ENCODE measurements at places on chromosomes 3 and 15.

- peak; percentile 49 for DNase-seq
Measured at GRCh38 chr3:31762888-31763351, 218.1 kb downstream of the OSBPL10 start.

DNA sequence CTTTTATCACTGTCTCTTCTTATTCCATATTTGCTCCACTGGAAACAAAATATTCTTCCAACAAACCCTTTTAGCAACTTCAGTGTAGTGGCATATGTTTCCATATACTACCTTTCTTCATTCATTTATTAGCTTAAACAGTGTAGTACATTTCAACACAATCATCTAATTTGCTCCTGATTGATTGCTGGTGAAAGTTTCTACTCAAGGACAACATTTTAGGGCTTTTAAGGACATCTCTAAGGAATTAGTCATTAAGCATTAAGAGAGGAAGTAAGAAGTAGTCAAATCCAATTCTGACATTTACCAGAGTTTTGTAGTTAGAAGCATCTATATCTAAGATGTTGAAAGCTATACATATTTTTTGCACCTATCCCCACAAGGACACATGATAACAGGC, 55.8 kb downstream of the RSRC1 start:
- no peak for DNase-seq

DNA sequence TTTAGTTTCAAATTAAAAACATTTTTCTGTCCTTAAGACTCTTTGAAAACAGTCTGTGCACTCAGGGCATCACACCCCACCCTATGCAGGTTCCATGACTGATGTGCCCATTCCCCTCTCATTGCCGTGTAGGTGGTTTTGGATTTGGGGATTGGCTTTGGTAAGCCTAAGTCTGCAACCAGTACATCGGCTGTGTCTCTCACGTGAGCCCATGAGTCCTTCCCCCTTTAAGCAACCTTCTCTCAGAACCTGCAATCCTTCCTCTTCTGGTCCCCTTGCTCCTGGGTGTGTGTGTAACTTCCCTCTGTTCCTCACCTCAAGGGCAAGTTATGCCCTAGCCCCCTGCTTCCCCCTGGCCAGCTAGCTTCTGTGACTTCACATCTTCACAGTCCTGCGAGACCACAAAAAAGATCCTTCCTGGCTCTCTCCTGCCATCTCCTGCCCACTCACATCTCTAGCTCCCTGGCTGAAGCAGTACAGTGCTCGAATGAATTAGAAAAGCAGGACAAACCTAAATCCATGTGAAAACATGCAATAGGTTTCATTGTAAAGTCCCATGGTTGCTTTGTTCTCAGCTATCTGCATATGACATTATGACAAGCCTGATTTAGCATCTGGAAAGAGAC, 126.7 kb downstream of the UACA start:
- no peak for DNase-seq

DNA sequence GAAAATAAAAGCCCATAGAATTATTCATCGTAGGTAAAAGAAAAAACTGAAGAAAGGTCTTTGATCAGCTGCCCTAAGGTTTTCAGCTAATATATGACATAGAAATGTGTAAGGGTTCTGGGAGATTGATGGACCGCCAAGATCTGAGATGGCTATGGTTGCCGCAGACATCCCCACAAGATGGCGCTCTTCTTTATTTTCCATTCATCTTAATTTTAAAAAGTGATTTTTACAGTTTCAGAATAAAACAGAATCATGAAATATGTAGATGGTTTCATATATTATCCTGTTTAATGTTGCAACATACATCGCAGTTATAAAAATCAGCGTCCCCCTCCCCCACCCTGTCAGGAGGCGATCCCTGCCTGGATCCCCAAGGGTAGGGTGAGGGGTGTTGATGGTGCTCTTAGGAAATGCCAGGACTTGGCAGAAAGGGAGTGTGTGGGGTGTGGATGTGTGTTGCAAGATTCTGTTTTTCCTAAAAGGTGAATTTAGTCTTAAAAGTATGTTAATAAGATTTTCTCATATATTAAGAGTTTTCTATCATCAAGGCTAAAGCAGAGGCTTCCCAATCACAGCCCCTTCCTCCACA, 68.8 kb downstream of the ANXA2 start:
- no peak for DNase-seq

- DNase-seq: no peak
Measured at GRCh38 chr3:40997711-40998519, 201.4 kb upstream of the CTNNB1 start.

DNA sequence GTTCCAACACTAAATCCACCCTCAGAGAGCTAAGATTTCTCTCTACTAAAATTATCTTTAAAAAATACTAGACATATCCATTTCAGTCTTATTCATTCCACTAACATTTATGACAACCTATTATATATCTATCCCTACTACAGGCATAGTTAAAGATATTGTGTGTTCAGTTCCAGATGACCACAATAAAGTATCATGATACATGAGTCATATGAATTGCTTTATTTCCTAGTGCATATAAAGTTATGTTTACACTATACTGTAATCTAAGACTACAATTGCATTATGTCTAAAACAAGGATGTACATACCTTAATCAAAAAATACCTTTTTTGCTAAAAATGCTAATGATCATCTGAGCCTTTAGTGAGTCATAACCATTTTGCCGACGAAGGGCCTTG, 19.4 kb downstream of the SHOX2 start:
- DNase-seq: no peak

DNA sequence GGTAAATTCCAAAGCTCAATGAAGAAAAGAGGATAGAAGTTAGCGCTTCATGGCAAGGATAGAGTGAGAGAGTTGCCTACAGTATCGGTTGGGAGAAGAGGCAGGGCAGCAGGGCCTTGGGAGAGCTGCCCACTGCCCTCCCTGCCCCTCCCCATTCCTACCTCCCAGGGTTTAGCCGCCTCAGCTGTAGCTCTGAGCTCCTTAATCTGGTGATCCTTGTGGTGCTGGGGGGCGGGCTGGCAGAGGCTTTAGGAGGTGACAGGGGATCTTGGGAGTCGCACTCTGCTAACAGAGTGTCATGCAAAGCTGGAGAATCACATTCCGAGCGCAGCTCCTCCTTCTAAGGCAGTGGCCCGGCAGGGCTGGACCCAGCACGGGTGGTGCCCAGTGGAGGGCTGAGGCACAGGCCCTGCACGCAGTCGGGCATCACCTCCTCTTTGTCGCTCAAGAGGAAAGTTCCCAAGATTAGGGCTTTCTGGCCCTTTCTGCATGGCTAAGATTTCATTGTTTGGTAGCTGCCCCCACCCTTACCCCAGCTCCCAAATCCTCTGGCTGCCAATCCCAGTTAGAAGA, 57.1 kb upstream of the POLG start:
- DNase-seq: no peak

- DNase-seq: no peak
Measured at GRCh38 chr3:62436785-62437184, 63.4 kb upstream of the FEZF2 start.

GRCh38 chr15:38622908-38623307, 58.3 kb upstream of the RASGRP1 start:
- DNase-seq: no peak

- no peak for DNase-seq
Measured at GRCh38 chr15:37142371-37142770, 42.0 kb upstream of the MEIS2 start.

DNA sequence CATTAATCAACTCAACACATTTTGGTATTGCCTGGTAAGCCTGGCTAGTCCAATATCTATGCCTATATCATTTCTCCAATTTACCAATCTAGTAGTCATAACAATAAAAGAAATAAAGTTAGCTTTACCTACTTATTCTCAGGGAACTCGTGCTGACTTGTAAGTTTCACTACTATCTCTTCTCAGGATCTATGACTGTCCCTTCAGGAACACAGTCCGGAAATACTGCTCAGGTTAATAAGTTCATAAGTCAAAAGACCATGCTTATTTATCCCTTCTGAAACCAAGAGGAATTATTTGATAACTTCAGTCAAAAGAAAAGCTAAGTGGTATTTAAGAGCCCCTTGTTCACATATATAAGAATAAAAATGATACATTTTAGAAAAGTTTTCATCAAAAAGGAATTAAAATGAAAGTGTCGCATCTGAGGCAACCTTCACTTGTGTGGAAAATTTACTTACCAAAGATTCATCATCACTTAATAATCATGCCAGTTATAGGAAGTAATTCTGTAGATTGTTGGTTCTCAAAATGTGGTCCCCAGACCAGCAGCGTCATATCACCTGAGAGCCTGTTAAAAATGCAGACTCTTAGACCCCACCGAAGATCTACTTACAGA, 15.5 kb upstream of the THRB start:
- DNase-seq: no peak

- no peak for DNase-seq
Measured at GRCh38 chr15:25368850-25369249, 70.0 kb downstream of the UBE3A start.

GRCh38 chr3:32414522-32415202, 23.0 kb downstream of the CMTM7 start:
- no peak for DNase-seq

DNA sequence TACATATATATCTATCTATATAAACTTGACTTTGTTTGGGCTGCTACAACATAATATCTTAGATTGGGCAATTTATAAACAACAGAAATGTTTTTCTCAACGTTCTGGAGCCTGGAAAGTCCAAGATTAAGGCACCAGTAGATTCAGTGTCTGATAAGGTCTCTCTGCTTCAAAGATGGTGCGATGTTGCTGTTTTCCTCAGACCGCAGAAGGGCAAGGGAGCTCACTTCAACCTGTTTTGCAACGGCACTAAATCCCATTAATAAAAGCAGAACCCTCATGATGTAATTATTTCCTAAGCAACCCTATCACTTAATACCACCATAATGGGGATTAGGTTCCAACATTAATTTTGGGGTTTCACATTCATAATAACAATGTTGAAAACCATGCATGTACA, 1134.8 kb downstream of the NSUN3 start:
- DNase-seq: no peak

GRCh38 chr15:44147636-44148035, 47.4 kb downstream of the FRMD5 start:
- no peak for DNase-seq

GRCh38 chr3:52446631-52447511, 2.0 kb upstream of the SEMA3G start:
- DNase-seq: no peak

DNA sequence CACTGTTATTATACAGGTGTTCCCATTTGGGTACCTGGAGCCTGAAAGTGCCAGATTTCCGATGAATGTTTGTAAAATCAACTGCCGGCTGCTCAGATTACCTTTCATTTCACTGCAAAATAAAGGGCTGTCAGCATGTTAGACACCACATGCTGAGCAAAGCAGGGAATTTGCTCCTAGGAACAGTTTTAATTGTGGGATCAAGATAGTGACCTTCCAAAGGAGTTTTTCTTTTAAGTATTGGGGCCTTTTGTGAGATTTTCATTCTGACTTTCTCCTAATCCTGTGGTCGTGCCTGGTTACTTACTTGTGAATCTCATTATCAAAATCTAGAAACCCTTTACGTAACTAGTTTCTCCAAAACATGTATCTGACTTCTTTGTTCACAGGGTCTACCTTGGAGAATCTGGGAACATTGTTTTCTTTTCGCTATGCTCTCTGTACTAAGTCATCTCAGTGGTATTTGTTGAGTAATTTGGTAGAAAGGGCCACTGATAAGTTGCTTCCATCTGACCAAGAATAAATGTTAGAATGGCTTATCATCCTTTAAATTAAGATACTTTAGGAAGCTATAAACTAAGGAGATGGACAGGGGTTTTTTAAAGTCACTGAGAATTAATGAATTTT, 40.8 kb upstream of the LRTM1 start:
- no peak for DNase-seq

- no peak for DNase-seq
Measured at GRCh38 chr3:69888040-69888942, 111.2 kb upstream of the SAMMSON start.

GRCh38 chr3:178676942-178677790, 140.9 kb downstream of the KCNMB2 start:
- no peak for DNase-seq

DNA sequence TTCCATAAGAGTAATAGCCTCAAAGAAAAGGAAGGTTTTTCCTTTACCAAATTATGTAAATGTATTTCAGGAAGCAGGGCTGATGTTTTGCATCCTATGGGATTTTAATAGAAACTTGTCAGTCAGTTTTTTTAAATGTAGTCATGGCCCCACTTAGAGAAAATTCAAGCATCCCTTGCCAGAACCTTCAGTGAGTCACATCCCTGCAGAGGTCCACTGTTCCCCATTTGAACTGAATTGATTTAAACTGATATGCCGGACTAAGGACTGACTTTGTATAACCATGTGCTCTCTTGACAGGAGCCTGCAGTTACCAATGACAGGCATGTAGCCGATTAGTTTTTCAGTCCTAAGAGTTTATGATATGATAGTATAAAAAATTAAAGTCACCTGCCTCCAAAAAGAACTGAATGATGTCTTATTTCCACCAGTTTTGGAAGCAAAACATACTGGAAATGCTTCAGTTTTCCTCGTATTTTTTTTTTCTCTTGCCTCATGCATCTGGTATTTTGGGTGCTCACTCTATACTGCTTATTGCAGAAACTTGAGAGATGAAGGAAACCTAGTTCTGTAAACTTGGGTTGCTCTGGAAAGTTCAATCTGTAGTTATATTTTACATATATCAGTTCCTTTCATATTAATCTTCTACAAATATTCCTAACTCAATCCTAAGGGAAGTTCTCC, 30.7 kb downstream of the LRTM1 start:
- no peak for DNase-seq

GRCh38 chr3:12969486-12969885, 103.7 kb downstream of the IQSEC1 start:
- no peak for DNase-seq

All from left renal pelvis (tissue), 4 donors.